ENCODE measurements at places on chromosomes 12 and 14.

DNA sequence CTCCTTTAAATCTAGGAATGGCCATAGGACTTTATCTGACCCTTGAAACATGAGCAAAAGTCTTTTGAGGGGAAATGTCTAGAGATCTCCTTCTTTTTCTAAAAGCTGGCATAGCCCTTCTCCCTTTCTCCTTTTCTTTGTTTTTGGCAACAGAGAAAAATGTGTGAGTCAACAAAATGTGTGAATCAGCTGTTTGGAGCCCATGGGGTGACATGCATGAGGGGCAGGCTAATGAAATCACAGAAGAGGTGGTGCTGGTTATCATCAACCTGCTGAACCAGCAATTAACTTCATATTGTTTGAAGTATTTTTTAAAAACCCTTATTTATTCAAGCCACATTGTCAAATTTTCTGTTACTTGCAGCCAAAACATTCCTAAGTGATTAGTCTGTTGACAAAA, 132.3 kb downstream of the CCDC59 start:
- DNase-seq: no peak

GRCh38 chr12:51320695-51321320, 3.2 kb downstream of the BIN2 start:
- no peak for DNase-seq

- DNase-seq: no peak
Observed at GRCh38 chr12:71548893-71549292, 109.3 kb downstream of the LGR5 start.

DNA sequence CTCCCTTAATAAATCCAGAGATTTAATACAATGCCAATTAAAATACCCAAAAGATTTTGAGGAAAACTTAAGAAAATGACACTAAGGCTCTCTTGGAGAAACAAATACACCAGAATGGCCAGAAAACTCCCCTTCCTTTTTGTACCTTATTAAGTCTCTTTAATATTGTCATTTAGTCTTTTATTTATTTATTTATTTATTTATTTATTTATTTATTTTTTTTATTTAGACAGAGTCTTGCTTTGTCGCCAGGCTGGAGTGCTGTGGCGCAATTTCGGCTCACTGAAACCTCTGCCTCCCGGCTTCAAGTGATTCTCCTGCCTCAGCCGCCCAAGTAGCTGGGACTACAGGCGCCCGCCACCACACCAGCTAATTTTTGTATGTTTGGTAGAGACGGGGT, 210.6 kb downstream of the DACT1 start:
- DNase-seq: no peak

GRCh38 chr14:105999361-106000028, 473.1 kb downstream of the TMEM121 start:
- peak; percentile 58 for DNase-seq

- no peak for DNase-seq
Observed at GRCh38 chr14:94038921-94039629, 12.9 kb downstream of the OTUB2 start.

- DNase-seq: no peak
Observed at GRCh38 chr14:74583689-74584434, 28.2 kb downstream of the LTBP2 start.

DNA sequence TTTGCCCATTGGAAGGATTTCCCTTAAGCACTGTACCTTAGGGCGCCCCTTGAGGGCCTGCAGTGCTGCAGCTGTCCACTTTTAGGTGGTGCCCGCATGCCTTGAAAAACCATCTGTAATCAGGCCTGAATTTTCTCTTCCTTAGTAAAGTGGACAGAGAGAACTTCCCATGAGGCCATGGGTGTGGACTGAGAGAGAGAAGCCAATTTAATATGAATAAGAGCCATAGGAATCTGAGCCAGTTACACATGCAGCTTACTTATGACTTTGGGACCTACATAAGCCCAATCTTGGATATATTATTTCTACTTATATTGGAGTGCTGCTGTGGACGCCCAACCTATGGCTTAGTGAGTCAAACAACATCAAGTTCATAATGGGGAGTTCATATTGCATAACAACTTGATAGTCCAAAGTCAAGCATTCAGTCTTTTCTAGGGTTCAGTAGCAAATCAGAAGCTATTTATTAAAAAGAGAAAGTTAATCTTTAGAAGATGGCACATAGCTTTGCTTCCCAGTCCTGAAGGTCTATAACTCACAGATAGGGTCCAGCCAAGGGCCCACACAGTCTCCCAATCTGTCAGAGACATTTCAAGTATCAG, 11.1 kb upstream of the ETV6 start:
- DNase-seq: no peak

GRCh38 chr12:1353451-1353850, 240.9 kb downstream of the FBXL14 start:
- DNase-seq: no peak

DNA sequence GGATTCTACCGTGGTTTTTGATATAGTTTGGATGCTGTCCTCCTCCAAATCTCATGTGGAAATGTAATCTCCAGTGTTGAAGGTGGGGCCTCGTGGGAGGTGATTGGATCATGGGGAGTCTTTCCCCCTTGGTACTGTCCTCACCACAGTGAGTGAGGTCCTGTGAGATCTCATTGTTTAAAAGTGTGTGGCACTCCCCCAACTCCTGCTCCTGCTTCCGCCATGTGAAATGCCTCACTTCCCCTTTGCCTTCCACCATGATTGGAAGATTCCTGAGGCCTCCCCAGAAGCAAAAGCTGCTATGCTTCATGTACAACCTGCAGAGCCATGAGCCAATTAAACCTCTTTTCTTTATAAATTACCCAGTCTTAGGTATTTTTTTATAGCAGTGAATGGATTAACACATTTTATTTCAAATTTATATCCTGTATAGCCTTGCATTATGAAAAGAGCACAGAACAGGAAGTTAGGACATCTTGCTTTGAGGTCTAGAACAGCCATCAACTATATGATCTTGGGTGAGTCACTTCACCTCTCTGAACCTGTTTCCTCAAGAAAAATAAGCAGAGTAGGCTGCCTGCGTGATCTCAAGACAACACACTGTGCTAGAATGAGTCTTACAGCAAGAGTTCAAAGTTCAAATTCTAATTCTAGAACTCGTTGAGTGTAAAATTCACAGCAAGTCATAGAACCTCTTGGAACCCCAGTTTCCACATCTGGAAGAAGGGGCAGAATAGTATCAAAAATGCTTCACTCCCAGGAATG, 160.9 kb upstream of the EEA1 start:
- DNase-seq: no peak

- DNase-seq: no peak
Observed at GRCh38 chr12:29582677-29583272, 85.3 kb upstream of the OVCH1 start.

DNA sequence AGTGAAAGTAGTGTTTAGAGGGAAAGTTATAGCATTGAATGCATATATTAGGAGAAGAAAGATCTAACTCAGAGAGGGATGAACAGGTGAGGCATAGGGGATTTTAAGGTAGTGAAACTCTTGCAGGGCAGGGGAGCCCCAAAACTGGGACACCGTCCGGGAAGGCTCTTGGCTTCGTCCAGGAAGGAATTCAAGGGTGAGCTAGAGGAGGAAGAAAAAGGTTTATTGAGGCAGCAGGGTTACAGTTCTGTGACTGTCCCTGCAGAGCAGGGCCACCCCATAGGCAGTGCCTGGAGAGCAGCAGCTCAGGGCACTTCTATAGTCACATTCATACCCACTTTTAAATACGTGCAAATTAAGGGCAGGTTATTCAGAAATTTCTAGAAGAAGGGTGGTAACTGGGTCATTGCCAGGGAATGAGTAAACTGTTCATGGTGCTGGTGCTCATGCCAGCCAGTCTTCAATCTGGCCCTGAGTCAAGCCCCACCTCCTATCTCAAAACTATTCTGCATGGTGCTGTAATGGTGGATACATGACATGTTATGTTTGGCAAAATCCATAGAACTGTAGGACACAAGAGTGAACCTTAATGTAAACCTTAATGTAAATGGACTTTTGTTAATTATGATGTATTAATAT, 1.2 kb upstream of the OAS1 start:
- no peak for DNase-seq

- DNase-seq: no peak
Observed at GRCh38 chr12:42396473-42397259, 70.7 kb downstream of the PPHLN1 start.

DNA sequence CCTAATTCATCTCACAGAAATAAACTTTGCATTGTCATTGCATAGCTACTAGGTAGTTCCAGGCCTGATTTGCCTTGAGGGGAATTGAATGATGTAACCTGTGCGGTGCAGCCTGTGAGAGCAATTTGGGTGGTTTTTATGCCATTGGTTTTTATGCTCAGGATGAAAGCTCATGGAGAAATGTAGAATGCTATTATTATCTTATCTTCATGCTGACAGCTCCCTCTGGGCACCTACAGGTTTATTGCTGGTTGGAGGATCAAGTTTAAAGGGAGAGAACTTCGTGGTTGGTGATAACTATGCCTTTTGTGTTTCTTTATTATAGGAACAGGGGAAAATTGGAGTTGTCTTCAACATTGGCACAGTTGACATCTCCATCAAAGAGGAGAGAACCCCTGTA, 547.9 kb downstream of the DIO2 start:
- no peak for DNase-seq

DNA sequence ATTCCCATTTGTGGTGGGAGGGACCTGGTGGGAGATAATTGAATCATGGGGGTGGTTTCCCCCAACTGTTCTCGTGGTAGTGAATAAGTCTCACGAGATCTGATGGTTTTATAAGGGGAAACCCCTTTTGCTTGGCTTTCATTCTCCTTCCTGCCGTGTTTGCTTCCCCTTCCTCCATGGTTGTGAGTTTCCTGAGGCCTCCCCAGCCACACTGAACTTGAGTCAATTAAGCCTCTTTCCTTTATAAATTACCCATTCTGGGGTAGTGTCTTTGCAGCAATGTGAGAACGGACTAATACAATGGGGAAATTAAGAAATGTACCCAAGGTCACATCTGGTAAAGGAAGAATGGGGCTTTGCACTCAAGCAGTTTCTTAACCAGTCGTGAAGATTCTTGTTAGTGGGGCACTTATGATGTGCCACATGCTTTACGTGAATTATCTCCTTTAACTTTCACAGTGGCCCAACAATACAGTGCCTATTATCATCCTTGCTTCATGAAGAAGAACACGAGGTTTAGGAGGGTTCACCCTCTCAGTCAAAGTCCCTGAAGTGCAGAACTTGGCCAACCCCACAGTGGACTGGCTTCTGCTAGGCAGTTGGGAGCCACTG, 234.3 kb downstream of the EFCAB11 start:
- no peak for DNase-seq

- no peak for DNase-seq
Observed at GRCh38 chr12:65742018-65743010, 82.0 kb upstream of the HMGA2 start.

GRCh38 chr14:51711505-51711904, 59.8 kb downstream of the FRMD6 start:
- no peak for DNase-seq

- DNase-seq: no peak
Observed at GRCh38 chr14:94025720-94026119, 420 bp upstream of the OTUB2 start.

DNA sequence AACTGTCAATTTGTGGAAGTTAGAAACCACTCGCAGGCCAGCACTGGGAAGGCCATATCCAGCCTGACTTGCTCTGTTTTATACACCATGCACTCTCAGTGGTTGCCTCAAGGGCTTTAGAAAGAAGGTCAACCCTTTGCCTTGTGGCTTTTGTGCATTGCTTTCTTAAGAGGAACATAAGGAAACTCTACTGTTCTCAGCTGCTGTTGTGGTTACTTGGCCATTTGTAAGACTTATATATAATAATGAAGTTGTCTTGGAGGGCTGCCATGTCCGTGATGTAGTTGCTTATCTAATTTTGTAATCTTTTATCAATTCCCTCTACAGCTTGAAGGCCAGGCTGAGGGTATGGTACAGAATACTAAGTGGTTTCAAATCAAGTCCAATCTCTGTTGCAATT, 637.8 kb downstream of the DIO2 start:
- DNase-seq: no peak

DNA sequence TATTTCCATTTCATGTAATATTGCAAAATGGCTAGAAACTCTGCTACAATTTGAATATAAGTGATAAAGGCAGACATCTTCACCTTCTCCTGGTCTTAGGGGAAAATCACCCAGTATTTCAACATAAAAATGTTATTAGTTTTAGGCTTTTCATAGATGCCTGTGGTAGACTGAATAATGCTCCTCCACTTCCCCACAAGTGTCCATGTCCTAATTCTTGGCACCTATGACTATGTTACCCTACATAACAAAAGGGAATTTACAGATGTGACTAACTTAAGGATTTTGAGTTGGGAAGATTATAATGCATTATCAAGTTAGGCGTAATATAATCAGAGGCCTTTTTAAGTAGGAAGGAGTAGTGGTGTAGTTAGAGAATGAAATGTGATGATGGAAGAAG, 196.4 kb downstream of the TMTC3 start:
- DNase-seq: no peak

GRCh38 chr14:95488376-95489213, 27.9 kb downstream of the SYNE3 start:
- DNase-seq: no peak

GRCh38 chr12:16530268-16530850, 75.6 kb downstream of the LMO3 start:
- no peak for DNase-seq

DNA sequence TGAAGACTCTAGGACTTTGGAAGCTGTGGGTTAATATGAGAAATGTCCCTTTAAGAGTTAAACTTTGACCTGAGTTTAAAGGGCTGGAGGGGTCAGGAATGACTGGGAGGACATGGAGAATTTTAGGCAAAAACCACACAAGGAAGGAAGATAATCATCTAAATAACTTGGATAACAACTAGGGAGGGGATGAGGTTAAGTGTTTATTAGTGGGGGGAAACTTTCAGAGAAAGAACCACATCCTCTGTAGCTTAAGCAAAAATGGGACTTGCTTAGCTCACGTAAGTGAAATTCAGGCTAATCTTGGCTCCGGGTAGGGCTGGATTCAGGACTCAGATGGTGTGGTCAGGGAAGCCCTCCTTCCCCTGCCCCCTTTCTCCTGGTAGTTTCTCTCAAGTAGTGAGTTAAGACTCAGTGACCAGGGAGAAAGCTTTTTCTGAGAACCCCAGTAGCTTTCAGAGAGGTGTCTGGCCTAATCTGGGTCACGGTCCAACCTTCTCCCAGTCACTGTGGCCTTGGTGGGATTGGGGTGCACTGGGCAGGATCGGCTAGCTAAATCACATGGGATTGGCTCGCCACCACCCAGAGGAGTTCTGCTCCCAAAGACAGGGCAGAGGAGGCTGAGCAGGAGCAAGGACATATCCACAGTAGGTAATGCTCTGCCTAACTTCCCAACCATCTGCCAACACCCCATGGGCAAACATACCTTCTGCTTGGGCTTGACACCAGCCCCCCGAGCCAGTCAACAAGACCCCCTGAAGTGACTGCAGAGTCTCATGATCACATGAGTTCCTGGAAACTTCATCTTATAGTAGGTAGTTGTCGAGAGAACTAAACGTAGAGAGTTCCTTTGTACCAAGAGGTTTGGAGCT, 52.8 kb downstream of the ARF6 start:
- DNase-seq: no peak

GRCh38 chr14:92341791-92342190, 18.8 kb downstream of the SLC24A4 start:
- DNase-seq: no peak

DNA sequence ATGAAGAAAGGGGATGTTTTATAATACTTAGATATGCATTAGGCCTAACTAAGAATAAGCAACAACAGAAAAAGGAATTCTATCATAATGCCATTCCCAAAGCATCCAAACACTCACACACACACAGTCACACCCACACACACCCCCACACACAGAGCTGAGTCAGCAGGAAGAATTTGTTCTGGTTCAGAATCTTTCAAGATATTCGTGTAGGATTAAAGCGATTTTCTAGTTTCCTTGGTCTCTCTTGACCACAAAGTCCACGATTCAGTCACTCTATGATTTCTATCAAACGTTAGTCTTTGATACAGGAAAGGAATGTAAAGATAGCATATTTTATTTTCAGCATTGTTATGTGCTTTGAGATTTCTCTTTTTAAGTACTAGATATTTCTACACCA, 382.6 kb upstream of the DCN start:
- DNase-seq: peak; percentile 2
